ENCODE measurements at places on chromosomes 12 and 14. TPM values are rescaled to one million over a fixed set of nuclear protein-coding genes. Genes with fewer than 3 reads are reported as not detected.

Gene UNG
- total RNA-seq = 38.6 TPM

Gene DAO
- total RNA-seq = not detected

Gene ENDOU
- total RNA-seq = not detected

Gene SP1
- 30.3 TPM for total RNA-seq

Gene ZC2HC1C
- total RNA-seq = 5.3 TPM

Gene RPS6KL1
- total RNA-seq = 0.38 TPM

Gene HOXC9
- total RNA-seq = 2.5 TPM

Gene GPR135
- total RNA-seq = 2.6 TPM

Gene PLEK2
- 12.4 TPM for total RNA-seq

Gene MANSC4
- total RNA-seq = not detected

Gene TNFAIP2
- total RNA-seq = 51.8 TPM

Gene HCFC2
- total RNA-seq = 24.0 TPM

DNA sequence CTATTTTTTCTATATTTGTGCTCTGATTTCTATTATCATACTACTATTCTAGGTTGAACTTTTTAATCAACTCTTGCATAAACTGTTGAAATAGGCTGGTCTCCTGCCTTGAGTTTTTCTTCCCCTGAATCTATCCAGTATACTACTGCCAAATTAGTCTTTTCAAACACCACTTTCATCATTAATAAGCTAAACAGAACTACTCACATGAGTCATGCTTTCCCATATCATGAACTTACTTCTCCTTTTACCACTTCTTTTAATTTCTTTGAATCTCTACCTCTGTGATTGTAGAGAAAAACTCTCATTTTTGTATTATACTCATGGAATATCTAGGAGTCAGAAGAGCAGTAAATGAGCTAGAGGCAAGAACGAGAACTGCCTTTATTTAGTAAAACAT, 340.3 kb upstream of the PDE3A start:
- no peak overlapping the region for H3K27ac ChIP-seq
- 0 out of 2 replicates have a peak, but pooled peaks cover 3% of the 10 kb centered on the region for H3K27me3 ChIP-seq

- H3K27ac ChIP-seq = peak overlapping the region; percentile 59
- H3K4me1 ChIP-seq = peaks cover 37% of the 10 kb centered on the region
- peak; percentile 76 for DNase-seq
- H3K4me3 ChIP-seq = peak overlapping the region; percentile 86
Observed at GRCh38 chr12:123971770-123972456, 718 bp downstream of the CCDC92 start.

DNA sequence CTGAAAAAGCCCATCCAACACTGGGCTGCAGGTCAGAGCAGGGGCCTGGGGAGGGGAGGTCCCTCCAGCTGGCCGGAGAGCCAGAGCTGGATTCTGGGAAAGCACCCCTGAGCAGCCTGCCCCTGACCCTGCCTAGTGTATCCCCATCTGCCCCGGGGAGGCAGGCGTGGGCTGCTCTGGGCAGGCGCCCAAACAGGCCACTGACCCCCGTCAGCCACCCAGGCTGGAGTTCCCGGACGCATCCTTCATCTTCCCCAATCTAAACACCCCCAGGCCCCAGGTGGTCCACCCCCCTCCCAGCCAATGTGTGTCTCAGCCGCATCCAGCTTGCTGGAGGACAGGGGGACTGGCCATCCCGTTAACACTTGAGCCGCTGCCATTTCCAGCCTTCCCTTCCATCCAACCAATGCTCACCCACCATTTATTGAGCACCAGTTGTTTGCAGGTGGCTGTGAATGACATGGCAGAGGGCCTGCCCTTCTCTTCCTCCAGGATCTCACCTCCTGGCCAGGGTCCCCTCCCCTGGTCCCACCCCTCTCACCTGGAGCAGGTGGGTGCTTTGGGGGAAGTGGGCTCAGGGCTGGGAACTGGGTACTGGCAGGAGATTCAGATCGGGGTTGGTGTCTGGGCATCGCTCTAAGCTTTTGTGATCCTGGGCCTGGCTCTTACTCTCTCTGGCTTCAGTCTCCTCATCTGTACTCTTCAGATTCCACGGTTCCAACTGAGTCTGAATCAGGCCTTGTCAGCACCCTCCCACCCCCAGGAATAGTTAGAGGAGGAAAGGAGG, 743 bp upstream of the DTX1 start:
- DNase-seq = no peak
- H3K36me3 ChIP-seq = no peaks in the 10 kb centered on the region
- H3K27me3 ChIP-seq = peaks cover 39% of the 10 kb centered on the region
- H3K4me1 ChIP-seq = no peaks in the 10 kb centered on the region
- H3K27ac ChIP-seq = no peak overlapping the region

GRCh38 chr14:73461478-73462047, 3.2 kb upstream of the NUMB start:
- no peaks in the 10 kb centered on the region for H3K36me3 ChIP-seq
- H3K4me3 ChIP-seq = peak overlapping the region; percentile 59
- H3K27me3 ChIP-seq = no peaks in the 10 kb centered on the region
- DNase-seq = no peak
- H3K4me1 ChIP-seq = peaks cover 77% of the 10 kb centered on the region

- H3K27me3 ChIP-seq = no peaks in the 10 kb centered on the region
- H3K36me3 ChIP-seq = no peaks in the 10 kb centered on the region
- peaks cover 18% of the 10 kb centered on the region for H3K4me1 ChIP-seq
Observed at GRCh38 chr12:78236264-78236663, 405.6 kb downstream of the NAV3 start.

DNA sequence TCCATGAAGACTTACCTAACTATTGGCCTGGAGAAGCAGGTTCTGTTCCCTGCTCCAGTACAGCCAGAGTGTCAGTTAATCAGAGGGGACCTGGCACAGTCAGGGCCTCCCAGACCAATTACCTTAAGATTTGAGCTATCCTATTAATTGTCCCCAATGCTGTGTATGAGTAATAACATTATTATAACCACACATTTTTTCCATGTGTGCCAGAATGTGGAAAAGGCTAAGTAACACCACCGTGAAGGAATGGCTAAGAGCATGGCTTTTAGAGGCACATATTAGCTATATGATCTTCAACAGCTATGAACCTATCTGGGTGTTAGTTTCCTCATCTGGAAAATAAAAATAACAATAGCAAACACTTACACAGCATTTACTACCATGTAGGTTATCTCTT, 111.1 kb upstream of the RAP1B start:
- H3K4me1 ChIP-seq = peaks cover 29% of the 10 kb centered on the region
- no peaks in the 10 kb centered on the region for H3K36me3 ChIP-seq
- DNase-seq = peak; percentile 22
- no peak overlapping the region for H3K4me3 ChIP-seq
- no peaks in the 10 kb centered on the region for H3K27me3 ChIP-seq

DNA sequence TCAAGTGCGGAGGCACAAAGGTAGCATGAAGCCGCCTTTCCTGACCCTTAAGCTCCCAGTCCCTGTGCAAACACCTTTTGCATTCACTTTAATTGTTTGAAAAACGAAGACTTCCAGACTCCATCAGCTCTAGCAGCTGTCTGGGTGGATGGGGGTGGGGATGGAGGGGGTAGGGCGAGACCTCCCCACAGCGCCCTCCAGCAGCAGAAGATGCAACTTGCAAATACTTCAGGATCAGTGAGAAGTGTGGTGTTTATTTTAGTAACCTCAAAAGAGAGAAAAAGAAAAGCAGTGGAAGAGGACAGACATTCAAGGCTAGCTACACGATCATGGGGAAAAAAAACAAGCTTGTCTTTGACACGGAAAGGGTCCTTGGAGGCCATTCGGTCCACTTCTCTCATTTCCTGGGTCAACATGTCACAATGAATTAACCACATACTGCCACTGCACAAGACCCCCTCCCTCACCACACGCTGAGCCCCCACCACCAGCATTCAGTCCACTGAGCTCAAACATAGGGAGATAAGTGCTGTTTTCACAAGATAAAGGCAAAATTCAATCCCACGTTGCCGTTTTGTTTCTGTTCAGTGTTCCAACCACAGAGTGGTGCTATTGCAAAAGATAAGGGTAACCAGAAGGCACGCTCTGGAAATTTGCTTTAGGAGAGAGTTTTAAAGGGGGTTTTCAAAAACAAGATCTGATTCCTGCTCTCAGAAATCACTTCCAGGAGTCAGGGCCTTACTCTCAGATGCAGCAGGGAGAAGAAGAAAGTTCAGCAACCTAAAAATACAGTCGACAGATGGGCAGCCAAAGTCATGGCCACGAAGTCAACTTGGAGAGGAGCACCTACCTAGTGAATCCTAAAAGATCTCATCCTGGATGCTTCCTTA, 3.3 kb upstream of the NTF3 start:
- peaks cover 6% of the 10 kb centered on the region for H3K4me1 ChIP-seq
- H3K36me3 ChIP-seq = no peaks in the 10 kb centered on the region
- no peak overlapping the region for H3K27ac ChIP-seq
- H3K4me3 ChIP-seq = 0 out of 2 replicates have a peak overlapping the region, but pooled peaks have one; percentile 27
- DNase-seq = peak; percentile 67

- H3K4me1 ChIP-seq = no peaks in the 10 kb centered on the region
- no peaks in the 10 kb centered on the region for H3K36me3 ChIP-seq
- no peaks in the 10 kb centered on the region for H3K27me3 ChIP-seq
- DNase-seq = no peak
- H3K27ac ChIP-seq = no peak overlapping the region
- no peak overlapping the region for H3K4me3 ChIP-seq
Observed at GRCh38 chr12:121184425-121184824, 25.5 kb upstream of the P2RX4 start.

DNA sequence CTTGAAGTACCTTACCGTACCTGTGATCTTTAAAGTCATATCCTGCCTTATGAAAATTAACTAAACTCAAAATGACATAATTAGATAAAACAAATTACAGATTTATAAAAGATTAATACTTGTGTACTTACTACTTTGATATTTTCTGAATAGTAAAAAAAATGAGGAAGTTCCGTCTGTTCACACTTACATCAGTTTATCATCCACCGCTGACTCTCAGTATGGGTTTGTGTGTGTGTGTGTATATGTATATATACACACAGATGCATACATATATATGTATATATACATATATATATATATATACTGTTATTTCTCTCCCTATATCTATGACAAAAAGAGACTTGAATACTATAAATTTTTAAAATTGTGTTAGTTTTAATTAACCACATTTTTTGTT, 65.0 kb upstream of the MON2 start:
- H3K27ac ChIP-seq = no peak overlapping the region
- H3K4me3 ChIP-seq = no peak overlapping the region
- no peak for DNase-seq
- peaks cover 57% of the 10 kb centered on the region for H3K36me3 ChIP-seq
- H3K4me1 ChIP-seq = no peaks in the 10 kb centered on the region

DNA sequence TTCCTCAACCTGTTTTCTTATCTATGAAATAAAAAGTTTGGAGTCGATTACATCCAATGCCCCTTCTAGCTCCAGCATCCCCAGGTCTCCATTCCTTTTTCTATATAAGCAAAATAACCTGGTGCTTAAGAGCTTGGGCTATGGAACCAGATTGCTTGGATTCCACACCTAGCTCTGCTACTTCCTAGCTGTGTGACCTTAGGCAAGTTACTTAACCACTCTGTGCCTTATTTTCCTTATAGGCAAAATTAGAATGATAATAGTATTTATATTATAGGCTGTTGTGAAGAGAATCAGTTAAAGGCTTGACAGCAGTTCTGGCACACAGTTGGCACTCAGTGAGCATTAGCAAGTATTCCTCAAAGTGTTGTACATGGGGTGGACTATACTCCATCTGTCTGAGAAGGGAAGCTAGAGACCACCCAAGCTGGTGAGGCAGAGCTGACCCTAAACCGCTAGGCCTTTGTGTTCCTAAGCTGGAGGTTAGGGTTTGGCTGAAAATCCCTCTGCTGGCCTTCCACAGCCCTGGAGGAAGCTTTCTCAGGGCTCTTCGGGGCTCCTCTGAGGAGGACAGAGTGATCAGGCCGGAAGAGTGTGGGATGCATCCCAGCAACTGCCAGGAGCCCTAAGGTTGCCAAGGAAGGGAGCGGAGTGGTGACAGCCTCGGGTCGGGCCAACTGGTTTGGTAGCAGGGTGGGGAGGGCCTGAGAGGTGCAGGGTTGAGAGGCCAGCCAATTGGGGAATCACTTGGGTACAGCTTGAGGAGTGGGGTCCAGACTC, 6.0 kb upstream of the KRT4 start:
- peaks cover 38% of the 10 kb centered on the region for H3K27me3 ChIP-seq
- DNase-seq = no peak
- H3K4me1 ChIP-seq = peaks cover 9% of the 10 kb centered on the region
- H3K36me3 ChIP-seq = no peaks in the 10 kb centered on the region
- H3K27ac ChIP-seq = no peak overlapping the region
- H3K4me3 ChIP-seq = no peak overlapping the region

GRCh38 chr12:14214495-14214894, 151.0 kb upstream of the ATF7IP start:
- no peak overlapping the region for H3K27ac ChIP-seq
- H3K4me3 ChIP-seq = no peak overlapping the region
- peaks cover 8% of the 10 kb centered on the region for H3K4me1 ChIP-seq
- H3K36me3 ChIP-seq = no peaks in the 10 kb centered on the region
- no peaks in the 10 kb centered on the region for H3K27me3 ChIP-seq

- H3K27ac ChIP-seq = no peak overlapping the region
- H3K4me1 ChIP-seq = no peaks in the 10 kb centered on the region
- DNase-seq = no peak
- no peaks in the 10 kb centered on the region for H3K36me3 ChIP-seq
- no peak overlapping the region for H3K4me3 ChIP-seq
Observed at GRCh38 chr12:109567296-109567695, 6.0 kb downstream of the MMAB start.

- H3K36me3 ChIP-seq = peaks cover 15% of the 10 kb centered on the region
- H3K27ac ChIP-seq = no peak overlapping the region
- DNase-seq = no peak
Observed at GRCh38 chr12:123522164-123522563, 11.4 kb downstream of the RILPL1 start.

DNA sequence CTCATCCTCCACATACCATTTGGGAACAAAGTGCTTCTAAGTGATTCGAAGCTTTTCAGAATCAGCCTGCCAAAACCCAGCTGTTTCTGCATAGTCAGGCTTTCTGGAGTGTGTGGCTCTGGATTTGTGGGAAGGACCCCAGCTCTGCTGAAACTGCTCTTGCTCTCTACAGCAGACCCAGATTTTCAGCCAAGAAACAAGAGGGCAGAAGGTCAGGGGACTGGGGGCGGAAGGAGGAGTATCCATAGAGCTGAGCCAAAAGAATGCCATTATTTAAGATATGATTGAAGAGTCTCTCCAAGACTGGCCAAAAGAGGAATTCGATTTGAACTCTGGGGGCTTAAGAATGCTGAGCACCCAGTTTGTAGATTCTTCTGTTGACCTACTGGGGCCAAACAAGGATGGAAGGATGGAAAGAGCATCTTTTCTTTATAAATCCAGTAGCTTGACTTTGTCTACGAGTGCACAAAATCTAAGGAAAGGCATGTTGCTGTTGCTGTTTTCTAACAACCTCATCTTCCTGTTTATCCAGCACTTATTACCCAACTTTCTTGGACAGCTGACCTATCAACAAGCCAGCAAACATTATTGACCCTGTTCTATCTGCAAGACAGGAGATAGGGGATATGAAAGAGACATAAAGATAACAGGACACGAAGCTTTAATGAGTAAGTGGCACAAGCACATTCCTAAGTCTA, 29.2 kb downstream of the FBLN5 start:
- peaks cover 11% of the 10 kb centered on the region for H3K36me3 ChIP-seq
- no peak overlapping the region for H3K4me3 ChIP-seq
- H3K4me1 ChIP-seq = peaks cover 28% of the 10 kb centered on the region
- H3K27me3 ChIP-seq = no peaks in the 10 kb centered on the region
- H3K27ac ChIP-seq = no peak overlapping the region
